Inflammatory macrophage treated with lipopolysaccharide for 1 hour (primary cell): ENCODE measurements at places on chromosomes 1 and 21.

- DNase-seq: no peak
Observed at GRCh38 chr1:10835822-10836421, 39.5 kb upstream of the CASZ1 start.

- peak; percentile 88 for DNase-seq
Observed at GRCh38 chr1:161733526-161733925, 12.2 kb downstream of the FCRLB start.

GRCh38 chr1:44236490-44237272 is 23.4 kb downstream of the DMAP1 start:
- no peak for DNase-seq

DNA sequence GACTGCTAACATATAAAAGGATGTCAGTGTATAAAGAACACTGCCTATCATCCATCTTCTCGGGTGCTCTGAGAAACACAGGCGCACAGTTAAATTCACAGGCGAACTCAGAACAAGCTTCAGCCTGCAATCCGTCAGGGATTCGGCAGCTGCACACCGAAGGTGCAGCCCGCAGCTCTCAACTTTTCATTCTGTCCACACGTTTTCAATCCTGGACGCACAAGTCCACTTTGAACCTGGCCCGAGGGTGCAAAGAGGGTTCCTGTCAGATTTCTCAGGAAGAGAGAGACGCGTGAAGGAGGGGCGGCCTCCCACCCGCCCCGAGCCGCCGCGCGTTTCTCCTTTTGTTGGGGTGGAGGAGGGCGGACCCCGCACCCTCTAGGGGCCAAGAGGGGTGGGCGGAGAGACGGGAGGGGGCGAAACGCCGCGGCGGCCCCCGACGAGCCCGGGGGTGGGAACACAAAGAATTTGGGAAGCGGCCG is 724 bp downstream of the DOCK7 start:
- DNase-seq: peak; percentile 23

GRCh38 chr1:159465191-159465603 is 25.7 kb downstream of the OR10J1 start:
- DNase-seq: no peak

DNA sequence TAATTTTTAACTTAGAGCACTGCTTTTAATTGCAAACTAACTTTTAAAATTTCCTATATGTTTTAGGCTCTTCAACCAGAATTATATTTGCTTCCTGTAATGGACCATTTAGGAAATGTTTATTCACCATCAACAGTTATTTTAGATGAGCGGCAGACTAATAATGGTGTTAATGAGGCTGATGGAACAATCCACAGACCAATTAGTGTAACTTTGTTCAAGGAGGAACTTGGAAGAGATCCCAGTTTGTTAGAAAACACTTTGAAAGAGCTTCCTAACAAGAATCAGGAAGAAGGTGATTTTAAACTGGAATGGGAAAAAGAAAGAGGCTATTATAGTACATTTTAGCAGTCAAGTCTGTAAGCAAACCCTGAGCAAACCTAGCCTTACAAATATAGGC is 19.4 kb upstream of the GNG5 start:
- no peak for DNase-seq

- no peak for DNase-seq
Observed at GRCh38 chr1:230549625-230550024, 92.7 kb upstream of the COG2 start.

- peak; percentile 59 for DNase-seq
Observed at GRCh38 chr1:6727535-6727934, 25.9 kb upstream of the DNAJC11 start.

- no peak for DNase-seq
Observed at GRCh38 chr1:65724151-65724550, 68.5 kb upstream of the PDE4B start.

- no peak for DNase-seq
Observed at GRCh38 chr1:44464361-44464760, 59.3 kb downstream of the RNF220 start.

GRCh38 chr1:41975850-41976569 is 57.3 kb upstream of the HIVEP3 start:
- no peak for DNase-seq

- DNase-seq: no peak
Observed at GRCh38 chr1:44646261-44647110, 27.8 kb downstream of the TMEM53 start.

- no peak for DNase-seq
Observed at GRCh38 chr1:54314696-54315095, 91.5 kb downstream of the SSBP3 start.

- peak; percentile 88 for DNase-seq
Observed at GRCh38 chr1:156376146-156376545, 7.1 kb downstream of the RHBG start.

DNA sequence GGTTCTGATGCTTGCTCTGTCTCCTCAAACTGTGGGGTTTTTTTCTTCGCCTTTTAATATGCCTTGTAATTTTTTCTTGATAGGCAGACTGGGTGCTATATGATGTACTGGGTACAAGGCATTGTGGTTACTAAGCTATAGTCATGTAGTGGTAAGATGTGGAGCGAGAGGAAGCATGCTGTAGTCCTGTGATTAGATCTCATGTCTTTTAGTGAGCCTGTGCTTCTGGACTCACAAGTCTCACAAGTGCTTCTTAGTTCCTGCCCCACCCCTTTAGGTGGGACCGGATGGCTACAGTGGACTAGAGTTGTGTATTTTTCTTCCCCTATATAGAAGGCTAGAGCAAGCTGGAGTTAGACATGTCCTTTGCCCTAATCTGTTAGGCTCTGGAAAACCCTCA is 178.7 kb downstream of the DNM3 start:
- no peak for DNase-seq

DNA sequence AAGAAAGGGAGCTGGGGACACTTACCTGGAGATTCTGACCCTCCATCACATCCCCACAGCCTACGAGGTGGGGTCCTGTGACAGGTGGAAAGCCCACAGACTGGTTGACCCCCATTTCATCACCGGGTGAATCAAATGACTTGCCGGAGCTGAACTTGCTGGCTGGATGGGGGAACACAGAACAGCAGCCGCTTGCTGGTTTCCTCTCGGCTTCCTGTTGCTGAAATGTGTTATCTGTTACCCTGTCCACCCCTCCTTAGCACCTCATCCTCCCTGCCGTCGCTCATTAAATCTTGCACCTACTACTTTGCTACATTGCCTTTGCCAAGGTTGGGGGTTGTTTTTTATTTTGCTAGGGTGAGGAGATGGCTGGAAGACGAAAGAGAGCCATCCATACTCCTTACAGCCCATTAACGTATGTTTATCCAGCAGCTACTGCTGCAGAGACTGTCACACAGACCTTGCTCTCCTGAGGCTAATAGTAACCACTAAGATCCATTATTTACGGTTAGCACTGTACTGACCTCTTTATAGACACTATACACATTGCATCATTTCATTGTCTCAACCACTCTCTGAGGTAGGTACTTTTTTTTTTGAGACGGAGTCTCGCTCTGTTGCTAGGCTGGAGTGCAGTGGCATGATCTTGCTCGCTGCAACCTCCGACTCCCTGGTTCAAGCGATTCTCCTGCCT is 7.0 kb downstream of the PAFAH2 start:
- no peak for DNase-seq

GRCh38 chr1:214913966-214914365 is 168.6 kb upstream of the KCNK2 start:
- DNase-seq: no peak

DNA sequence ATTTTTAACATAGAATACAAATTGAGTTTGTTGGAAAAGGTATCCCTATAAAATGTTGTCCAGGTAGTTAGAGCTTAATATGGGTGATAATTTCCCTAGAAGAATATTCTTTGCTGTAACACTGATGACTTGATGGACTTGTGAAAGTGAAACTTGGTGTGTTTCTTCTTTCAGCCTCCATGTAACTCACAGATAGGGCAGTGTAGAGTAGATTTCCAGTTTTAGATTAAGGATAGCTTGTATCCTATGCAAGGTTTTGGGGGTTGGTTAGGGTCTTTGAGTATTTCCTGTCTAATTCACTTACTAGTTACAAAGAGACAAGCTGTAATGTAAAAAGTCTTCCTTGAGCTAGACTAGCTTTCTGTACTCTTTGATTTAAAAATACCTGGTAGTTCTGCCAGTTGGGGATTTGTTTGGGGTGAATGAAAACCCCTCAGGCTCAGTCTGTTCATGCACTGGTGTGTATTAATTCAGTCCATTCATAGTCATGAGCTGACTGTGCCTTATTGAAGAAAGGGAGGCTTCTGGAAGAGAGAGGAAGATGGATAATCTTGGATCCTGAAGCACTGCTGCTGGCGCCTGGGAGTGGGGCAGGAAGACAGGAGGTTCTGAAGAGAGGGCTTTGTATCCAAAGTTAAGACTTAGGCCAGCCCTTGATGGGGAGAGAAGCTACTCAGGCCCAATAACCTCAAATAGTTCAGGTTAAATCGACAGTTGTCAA is 83.6 kb downstream of the CAMTA1 start:
- no peak for DNase-seq

- DNase-seq: no peak
Observed at GRCh38 chr1:164720440-164721227, 161.7 kb downstream of the PBX1 start.

GRCh38 chr1:98099501-98099900 is 178.7 kb upstream of the DPYD start:
- no peak for DNase-seq

GRCh38 chr1:26003756-26004155 is 5.9 kb upstream of the PAFAH2 start:
- DNase-seq: no peak

- DNase-seq: no peak
Observed at GRCh38 chr21:26815197-26815596, 30.0 kb downstream of the ADAMTS1 start.

DNA sequence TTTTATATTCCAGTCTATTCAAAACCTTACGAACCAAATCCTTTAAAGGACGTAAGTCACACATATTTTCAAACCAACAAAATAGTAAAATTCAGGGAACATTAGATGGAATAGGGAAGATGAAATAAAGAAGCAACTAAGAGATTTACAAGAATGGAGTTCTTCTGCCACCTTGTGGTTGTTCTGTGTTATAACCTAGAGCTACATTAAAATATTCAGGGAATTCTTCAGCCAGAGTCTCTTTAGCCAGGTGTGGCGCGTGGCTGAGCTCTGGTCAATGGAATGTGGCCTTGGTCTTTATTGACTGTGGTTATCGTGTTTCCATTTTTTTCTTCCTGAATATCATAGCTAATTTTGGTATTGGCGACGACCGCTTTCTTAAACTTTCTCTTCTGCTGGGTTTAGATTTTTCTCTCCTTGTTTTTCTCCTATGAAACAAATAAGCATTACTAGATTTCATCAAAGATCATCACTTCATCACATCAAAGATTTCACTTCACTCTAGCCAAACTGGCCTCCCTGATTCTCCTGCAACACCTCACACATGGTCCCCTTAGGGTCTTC is 221.3 kb downstream of the MRPL39 start:
- peak; percentile 59 for DNase-seq

GRCh38 chr1:21295002-21295401 is 4.7 kb upstream of the ECE1 start:
- DNase-seq: peak; percentile 77

- no peak for DNase-seq
Observed at GRCh38 chr1:162823771-162824525, 33.4 kb downstream of the HSD17B7 start.

- no peak for DNase-seq
Observed at GRCh38 chr21:46152927-46153246, 2.5 kb downstream of the FTCD start.

DNA sequence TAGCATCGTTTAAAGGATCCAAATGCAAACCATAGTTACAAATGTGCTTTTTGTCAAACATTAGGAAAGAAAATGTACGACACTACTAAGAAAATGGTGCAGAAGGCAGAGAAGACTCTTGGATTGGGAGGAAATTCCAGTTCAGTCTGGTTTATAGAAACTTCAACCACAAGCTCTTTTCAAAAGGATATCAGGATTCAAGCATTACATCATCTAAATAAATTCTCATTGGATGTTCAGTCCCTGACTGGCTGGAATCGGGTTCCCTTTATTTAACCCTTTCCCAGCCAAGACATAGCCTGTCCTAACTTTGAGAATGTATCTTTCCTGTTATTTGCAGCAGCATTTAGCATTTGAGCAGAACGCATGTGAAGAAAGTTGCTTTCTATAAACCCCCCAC is 184.6 kb downstream of the LMO4 start:
- no peak for DNase-seq

GRCh38 chr1:32652244-32652962 is 1.4 kb downstream of the RBBP4 start:
- no peak for DNase-seq

DNA sequence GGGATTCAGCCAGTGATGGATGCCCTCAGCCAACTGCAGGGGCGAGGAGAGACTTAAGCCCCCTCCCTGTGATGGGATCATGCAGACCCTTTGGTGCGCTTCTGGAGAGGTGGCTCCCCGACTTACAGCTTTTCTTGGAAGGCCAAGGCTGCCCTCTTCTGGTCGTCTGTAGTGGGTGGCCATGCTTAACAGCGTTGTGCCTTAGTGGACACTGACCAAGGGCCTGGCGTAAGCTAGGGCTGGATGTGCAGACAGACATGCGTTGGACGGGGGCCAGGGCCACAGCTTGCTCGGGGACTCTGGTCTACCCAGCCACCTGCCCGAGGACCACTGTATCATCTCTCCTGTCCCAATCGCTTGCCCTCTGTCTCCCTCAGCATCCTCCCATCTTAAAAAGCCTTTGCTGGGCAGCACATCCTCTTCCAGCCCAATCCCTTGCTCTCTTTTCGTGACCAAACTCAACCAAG is 5.5 kb downstream of the AZIN2 start:
- peak; percentile 85 for DNase-seq

GRCh38 chr1:18410407-18410806 is 70.3 kb upstream of the KLHDC7A start:
- no peak for DNase-seq

- DNase-seq: no peak
Observed at GRCh38 chr1:66919828-66920227, 4.8 kb downstream of the DNAI4 start.

- DNase-seq: no peak
Observed at GRCh38 chr1:174157157-174157806, 2.0 kb upstream of the RABGAP1L start.
